ENCODE measurements at places on chromosomes 1 and 21.

- no peak for DNase-seq
Measured at GRCh38 chr1:67675800-67676199, 9.2 kb upstream of the GADD45A start.

GRCh38 chr1:228898582-228898992, 163.3 kb downstream of the RHOU start:
- no peak for DNase-seq

GRCh38 chr1:229474509-229474908, 33.6 kb downstream of the NUP133 start:
- DNase-seq, result no peak

DNA sequence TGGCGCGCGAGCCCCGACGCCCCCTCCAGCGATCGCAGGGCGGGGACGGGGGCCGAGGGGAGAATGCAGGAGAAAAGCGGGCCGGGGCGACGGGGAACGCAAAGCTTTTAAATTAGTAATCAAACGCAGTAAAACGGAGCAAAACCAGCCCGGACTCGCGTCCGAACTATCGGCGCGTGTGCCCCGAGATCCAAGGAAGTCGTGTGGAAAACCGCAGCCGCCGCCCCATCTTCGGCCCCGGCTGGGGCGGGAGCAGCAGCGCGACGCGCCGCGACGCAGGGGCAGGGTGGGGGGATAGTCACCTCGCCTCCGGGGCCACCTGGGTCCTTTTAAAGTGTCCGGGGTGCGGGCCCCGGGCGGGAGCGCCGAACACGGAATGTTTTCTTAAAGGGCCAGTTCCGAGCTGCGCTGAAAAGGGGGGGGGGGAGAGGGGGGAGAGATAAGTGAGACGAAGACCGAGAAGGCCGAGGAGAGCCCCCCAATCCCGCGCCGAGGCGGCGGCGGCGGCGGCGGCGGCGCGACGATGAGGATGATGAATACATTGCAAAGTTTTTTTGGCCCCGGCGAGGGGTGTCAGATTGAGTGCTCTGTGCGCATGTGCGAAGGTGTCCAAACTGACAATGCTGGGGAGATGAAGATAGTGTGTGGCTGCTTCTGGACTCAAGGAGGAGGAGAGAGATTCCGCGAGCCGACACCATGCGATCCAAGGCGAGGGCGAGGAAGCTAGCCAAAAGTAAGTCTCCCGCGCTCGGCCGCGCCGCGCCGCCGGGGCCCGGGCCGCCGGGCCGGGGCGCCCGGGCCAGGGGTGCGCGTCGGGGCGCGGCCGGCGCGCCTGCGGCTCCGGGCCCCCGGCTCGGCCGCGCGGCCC, at the start of gene PRDM16:
Gene PRDM16, plus strand, starts transcription at position 640 of the 868 bp plus-strand sequence. Its CDS starts 57 bp downstream, at position 697.
- DNase-seq, result peak; percentile 25

DNA sequence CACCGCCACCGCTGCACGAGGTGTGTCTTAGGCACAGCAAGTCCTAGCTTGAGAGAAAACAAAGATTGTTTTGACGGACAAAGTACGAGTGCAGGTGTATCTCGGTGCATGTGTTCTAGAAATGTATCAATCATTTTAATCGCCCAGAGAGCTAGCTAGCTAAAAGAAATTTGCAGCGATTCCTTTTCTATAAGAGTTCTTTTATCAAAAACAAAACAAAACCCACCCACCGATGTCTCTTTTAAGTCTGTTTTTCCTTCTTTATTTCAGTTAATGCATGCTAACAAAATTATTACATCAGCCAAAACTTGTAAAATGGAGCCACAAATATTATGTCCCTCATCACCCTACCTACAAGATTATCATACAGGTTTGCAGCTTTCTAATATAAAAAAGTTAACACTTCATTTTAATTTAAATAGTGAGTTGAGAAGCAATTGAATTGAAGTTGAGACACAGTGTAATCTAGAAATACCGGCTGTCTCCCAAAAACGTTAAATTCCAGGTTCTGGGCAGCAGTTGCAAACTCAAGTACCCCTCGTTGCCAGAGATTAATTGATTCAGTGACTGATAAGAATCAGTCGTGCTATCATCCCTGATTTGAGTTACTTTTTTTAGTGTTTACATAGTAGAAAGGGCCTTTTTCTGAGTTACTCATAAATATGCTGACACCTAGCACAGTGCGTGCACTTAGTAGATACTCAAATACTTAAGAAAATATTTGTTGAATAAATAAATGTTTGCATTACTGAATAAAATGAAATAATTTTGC, 1.5 kb upstream of the SYDE2 start:
- no peak for DNase-seq

DNA sequence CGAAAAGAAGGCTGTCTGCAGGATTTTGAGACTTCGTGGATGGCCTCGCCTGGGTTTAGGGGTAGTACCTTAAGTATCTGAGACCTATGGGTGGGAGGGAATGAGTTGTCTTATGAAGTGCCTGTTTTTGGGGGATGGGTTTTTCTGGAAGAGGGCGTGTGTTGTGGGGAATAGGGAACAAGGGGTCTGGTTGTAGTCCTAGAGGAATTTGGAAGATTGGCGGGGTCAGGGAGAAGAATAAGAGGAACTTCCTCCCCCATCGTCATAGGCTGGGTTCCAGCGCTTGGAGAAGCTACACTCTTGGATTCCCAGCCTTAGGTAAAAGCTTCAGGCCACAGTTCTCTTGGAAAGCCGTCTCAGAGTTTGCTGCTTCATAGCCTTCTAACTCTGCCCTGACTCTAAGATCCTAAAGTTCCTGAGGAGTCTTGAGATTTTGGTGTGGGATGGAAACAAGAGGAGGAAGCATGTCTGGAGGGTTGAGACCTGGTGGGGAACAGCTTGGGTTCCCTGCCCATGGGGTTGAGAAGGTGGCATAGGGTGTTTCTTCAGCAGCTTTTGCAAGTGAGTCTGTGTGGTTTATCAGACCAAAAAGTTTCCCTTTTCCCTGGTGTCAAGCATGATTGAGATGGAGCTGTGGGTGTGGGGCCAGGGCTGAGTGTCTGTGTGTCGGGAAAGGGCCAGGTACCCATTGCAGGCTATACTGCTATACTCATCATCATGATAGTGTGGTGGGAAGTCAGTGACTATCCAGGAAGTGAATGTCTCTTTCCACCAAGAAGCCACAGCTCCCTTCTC, 1.8 kb downstream of the VANGL2 start:
- no peak for DNase-seq

DNA sequence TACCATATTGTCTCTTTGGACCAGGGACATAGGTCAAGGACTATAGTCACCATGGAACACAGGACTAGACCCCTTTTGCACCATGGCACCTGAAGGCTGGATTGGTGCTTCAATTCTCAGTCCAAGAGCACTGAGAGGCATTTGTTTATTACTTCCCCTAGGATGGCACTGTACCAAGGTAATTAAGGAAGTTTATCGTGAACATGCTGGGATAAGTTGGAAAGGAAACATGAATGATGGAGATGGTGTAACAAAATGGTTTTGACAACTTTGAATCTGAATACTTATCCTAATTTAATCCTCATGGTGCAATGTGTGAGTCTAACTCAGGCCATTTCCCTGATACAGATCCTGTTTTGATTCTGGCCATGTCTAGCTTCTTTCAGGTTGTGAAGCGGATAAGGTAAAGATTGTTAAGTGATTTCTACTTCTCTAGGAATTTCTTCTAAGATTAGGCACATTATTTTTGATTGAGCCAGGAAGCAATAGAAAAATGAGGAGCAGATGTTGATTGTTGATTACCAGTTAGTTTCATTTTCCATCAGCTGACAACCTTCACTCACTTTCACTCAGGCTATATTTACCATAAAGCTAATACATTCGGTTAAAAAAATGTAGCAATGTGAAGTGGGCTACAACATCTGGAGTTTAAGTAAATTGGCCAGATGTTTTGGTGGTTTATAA, 37.3 kb upstream of the SIPA1L2 start:
- no peak for DNase-seq

Data from bone marrow (tissue), 2 donors.